T-helper 2 cell treated with Interferon-gamma antibody and Interleukin-4, amounts not matched to agents 5 μg/mL and 100 μg/mL, for 36 hours (primary cell): ENCODE measurements at places on chromosomes 1 and 21.

GRCh38 chr1:8015036-8015808 is 10.9 kb downstream of the ERRFI1 start:
- DNase-seq: peak; percentile 23

- DNase-seq: no peak
These were observed 639 bp downstream of the NUP133 start for GRCh38 chr1:229507502-229507901.

DNA sequence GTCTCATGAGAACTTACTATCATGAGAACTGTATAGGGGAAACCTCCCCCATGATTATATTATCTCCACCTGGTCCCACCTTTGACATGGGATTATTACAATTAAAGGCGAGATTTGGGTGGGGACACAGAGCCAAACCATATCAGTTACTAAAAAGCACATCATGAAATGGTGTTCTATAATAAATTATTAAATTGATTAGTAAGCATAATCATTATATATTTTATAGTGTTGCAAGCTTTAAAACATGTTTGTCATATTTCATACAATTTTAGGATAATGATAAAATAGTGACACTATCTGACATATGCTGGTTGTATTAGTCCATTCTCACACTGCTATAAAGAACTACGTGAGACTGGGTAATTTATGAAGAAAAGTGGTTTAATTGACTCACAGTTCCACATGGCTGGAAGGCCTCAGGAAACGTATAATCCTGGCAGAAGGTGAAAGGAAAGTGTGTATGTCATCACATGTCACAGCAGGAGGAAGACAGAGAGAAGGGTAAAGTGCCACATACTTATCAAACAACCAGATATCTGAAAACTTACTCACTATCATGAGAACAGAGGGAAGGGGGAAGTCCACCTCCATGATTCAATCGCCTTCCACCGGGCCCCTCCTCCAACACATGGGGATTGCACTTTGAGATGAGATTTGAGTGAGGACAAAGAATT is 539.2 kb upstream of the OLFM3 start:
- DNase-seq: no peak

GRCh38 chr21:34908419-34909055 is 140.6 kb downstream of the RUNX1 start:
- DNase-seq: no peak

DNA sequence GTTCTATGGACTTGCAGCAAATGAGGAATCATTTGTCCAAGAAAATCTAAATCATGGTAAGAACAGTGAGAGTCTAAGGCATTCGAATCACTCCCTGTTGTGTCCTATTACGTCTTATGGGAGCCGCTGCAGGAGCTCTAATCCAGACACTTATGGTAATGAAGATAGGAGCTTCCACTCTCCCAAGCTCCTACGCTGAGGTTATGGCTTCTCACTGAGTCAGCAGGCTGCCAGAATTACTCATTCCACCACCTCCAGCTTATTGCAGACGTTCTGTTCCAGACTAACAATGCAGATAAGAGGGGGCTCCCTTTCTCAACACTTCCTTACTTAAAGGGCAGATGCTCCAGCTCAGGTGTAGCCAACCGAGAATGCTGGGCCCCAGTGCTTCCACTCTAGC is 212.6 kb downstream of the GREM2 start:
- DNase-seq: no peak

DNA sequence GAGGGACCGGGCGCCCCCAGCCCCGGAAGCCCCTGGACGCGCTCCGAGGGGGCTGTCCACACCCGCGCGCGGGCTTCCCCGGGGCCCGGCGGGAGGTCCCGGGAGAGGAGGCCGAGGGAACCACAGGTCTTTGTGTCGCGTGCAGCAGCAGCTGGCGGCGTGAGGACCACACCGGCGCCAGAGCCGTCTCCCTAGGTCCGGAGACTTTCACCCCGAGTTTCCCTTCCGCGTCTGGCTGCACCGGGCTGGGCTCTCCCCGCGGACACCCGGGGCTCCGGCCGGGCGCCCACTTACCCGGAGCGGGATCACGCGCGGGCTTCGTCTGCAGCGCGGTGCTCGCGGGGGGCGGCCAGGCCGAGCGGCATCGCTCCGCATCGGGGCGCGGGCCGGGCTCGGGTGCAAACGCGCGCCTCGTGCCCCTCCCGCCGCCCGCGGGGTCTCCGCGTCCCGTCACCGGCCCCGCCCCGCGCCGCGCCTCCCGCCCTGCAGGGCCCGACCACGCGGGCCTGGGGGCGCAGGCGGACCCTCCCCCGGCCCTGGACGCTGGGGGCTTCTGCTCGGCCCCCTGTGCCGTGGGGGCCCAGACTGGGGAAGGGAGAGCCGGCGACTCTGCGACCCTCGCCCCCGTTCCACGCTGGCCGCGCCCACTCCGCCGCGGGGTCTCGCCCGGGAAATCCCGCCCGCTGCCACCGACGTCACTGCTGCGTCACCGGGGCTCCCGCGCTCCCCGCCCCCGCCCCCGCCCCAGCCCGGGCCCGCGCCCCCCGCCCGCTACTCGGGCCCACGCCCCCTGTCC is at the start of gene GNG4:
Gene GNG4, minus strand, starts transcription at position 417 of the 796 bp plus-strand sequence. CDS start 65,946 bp downstream, outside the sequence.
- DNase-seq: peak; percentile 53

GRCh38 chr1:110224240-110224995 is 14.3 kb downstream of the KCNC4 start:
- DNase-seq: no peak

GRCh38 chr1:29083317-29084195 is 40.1 kb downstream of the TMEM200B start:
- no peak for DNase-seq

DNA sequence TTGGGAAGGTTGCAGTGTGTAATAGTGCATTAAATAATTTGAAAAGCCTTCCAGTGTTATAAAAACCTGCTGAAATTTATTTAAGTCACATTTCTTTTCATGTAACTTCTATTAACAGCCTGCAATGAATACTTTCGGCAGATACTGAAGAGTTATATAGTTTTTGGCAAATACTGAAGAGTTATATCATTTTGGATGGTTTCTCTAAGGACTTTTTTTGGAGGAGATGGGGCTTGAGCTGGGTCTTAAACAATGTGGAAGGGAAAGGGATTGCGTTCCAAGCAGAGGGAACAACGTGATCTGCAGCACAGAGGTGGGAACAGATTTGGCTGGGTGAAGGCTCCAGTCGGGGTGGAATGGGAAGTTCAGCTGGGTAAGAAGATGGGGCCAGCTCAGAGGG is 39.8 kb downstream of the MTR start:
- no peak for DNase-seq

GRCh38 chr1:94106716-94107115 is 14.2 kb downstream of the ABCA4 start:
- no peak for DNase-seq

- no peak for DNase-seq
These were observed 92.0 kb downstream of the CNIH3 start for GRCh38 chr1:224707843-224708725.

- no peak for DNase-seq
These were observed 8.9 kb upstream of the RCAN3 start for GRCh38 chr1:24493785-24494184.

DNA sequence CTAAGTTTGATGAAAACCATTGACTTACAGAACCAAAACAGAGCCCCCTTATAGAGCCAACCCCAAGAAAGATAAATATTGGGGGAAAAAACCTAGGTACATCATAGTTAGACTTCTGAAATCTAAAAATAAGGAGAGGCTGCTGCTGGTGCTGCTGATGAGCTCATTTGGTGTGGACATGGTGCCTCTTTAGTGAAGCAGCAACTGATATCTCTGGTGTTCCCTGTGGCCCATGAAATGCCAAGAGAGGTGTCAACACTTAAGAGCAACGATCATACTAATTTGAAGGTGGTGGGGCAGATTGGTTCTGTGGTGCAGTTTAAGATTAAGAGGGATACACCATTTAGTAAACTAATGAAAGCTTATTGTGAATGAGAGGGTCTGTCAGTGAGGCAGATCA is 35.9 kb downstream of the ST3GAL3 start:
- no peak for DNase-seq

- DNase-seq: no peak
These were observed 99.9 kb downstream of the C1orf94 start for GRCh38 chr1:34276606-34277005.

DNA sequence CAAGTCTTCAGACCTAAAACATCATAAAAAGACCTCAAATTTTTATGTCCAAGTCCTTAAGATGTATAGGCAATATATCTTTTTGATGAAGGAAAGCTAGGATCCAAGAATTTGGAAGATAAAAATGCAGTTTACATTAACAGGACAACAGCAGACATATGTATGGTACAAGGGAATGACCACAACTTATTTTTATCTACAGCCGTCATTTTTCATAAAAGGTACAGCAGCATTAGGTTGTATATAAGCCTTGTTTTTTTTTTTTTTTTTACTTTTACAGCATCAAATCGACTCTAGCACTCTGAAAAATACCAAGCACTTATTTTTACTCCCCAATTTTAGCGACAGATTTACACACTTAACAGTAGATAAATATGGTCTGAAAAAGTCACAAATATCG is 1.3 kb downstream of the SRSF10 start:
- DNase-seq: no peak

DNA sequence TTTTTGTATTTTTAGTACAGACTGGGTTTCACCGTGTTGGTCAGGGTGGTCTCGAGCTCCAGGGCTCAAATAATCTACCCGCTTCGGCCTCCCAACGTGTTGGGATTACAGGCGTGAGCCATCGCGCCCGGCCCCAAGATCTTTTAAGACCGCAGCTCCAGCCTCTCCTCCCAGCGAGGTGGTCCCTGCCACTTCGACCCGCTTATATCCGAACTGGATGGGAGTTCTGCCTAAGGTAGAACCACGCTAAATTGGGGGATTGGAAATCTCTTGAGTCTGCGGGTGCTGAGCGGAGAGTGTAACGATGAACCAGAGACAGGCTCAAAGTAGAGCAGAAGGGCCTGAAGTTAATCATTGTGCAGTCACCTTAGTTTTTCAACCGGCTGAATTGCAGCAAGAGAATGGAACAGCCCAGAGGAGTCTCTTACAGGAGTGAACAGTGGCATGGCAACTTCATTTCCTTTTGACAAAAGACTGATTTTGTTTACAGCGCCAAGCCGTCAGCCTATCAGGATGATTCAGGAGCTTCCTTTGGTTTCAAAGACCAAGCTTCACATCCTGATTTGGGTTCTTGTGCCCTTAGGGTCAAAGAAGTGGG is 726 bp upstream of the CYB5R1 start:
- peak; percentile 15 for DNase-seq

DNA sequence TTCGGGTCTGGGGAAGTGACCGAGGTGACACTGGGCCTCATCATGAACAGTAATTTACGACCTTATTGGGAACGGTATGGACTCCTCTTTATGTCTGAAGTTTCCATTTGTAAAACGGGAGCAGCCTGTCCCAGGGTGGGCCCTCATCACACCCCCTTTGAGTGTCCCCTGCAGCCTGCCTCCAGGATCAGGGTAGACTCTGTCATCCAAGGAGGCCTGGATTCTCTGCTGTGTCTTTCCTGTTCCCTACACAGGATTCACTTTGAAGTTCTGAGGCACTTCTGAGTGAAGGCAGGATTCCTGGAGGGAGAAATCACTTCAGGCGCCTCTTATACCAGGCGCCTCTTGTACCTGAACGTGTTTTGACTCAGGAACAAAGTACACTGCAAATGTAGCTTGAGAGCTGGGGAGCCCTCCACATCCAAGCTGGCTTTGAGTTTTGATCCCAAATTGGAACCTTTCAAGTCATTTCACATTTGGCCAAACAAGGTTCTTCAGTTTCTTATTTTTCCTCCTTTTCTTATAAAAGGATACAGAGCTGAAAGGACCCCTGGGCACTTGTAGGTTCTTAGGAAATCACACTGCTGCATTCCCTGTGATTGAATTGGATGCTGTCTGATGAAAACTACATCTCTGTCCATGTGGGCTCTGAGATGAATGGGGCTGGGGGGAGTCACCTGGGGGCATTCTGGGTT is 106.0 kb downstream of the SUSD4 start:
- DNase-seq: no peak

- DNase-seq: no peak
These were observed 59.5 kb upstream of the C1orf105 start for GRCh38 chr1:172360985-172361384.

GRCh38 chr1:173688300-173688699 is 18.6 kb upstream of the ANKRD45 start:
- DNase-seq: no peak

GRCh38 chr1:241542199-241542907 is 10.2 kb downstream of the KMO start:
- DNase-seq: no peak

- DNase-seq: no peak
These were observed 33.7 kb upstream of the CD2 start for GRCh38 chr1:116720364-116721038.

DNA sequence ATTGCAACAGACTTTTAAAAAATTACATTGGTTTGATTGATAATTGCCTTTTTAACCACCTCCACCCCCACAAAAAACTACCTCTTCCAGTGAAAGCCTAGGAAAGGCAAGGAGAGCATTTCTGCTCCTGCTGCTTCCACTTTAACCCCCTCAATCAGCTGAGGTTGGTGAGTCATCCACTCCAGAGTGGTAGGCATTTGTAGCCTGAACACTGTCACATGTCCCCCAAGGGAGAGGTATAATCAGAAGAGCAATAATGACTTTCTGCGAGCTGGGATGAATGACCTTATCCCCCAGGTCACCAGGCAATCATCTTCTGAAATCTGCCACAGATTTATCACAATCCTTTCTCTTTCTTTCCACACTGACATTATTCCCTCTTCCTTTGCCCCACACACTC is 126.6 kb upstream of the CAMK1G start:
- no peak for DNase-seq

DNA sequence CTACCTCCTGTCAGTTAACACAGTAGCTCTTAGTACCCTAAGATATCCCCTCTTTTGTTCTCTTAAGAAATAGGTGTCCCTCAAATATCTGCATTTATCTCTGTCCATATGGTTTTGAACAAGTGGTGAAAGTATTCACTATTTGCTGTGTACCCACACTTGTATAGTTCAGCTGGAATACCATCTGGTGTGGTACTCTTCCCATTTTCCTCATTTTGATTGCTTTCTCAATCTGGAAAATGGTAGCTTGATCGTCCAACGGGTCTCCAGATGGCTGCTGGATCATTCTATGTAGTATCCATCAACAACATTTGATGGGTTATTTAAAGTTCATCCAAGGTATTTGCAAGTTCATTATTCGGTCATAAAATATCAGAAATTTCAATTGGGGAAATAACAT is 100.3 kb upstream of the DPYD start:
- no peak for DNase-seq

- DNase-seq: no peak
These were observed 88.4 kb upstream of the COL6A1 start for GRCh38 chr21:45892916-45893739.

- DNase-seq: no peak
These were observed 3.5 kb downstream of the SLC66A1 start for GRCh38 chr1:19315378-19316198.

GRCh38 chr1:174049514-174049913 is 27.4 kb upstream of the RC3H1 start:
- DNase-seq: no peak

GRCh38 chr1:246107516-246108277 is 399.4 kb downstream of the SMYD3 start:
- DNase-seq: no peak
